ENCODE measurements at places on chromosomes 1 and 21. TPM values are rescaled to one million over a fixed set of nuclear protein-coding genes. Genes with fewer than 3 reads are reported as not detected.

DNA sequence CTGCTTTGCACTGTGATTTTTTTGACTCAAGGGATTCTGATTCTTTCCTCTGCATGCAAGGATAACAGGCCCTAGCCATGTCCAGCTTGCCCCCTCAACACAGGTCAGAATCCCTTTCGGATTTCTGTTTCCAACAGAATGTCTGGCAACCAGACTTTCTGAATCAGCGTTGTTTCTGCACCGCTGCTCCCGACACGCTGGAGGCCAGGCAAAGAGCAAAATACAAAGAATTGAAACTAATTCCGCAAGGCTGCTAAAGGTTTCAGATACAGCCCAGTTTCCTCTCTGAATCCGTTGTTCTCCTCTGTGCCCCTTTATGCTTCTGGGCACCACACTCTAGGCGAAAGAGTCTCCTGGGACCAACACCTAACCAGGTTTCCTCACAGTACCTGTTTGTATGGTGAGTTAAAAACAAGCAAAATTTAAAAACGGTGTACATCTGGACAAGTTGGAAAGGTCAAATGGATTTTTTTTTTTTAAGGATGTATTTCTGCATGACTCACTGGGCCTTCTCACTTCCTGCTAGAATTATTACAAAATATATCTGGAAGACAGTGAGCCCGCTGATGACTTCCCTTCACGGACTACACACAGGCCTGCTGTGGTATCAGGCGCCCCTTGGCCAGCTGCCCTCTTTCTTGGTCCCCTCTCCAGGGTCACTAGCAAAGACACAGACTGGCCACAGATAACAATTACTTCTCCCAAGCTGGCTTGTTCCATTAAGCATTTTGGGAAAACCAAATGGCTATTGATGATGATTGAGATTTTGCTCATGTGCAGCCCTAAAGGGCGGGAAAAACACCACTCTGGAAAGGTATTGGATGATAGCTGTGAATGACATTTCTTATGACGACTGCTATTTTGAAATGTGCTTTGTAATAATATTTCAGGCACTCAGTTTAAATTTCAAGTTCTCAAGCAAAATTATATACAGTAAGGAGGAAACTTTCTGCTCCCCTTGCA, 118.3 kb downstream of the TGFB2 start:
- H3K4me1 ChIP-seq: peaks cover 78% of the 10 kb centered on the region
- H3K4me3 ChIP-seq: no peak overlapping the region
- no peaks in the 10 kb centered on the region for H3K27me3 ChIP-seq
- H3K27ac ChIP-seq: peak overlapping the region; percentile 92
- H3K36me3 ChIP-seq: no peaks in the 10 kb centered on the region

- H3K27me3 ChIP-seq: peaks cover 4% of the 10 kb centered on the region
- H3K4me3 ChIP-seq: no peak overlapping the region
Measured at GRCh38 chr1:228161362-228161761, 4.2 kb upstream of the IBA57 start.

TRABD2B gene
- polyA plus RNA-seq: 0.46 TPM

GRCh38 chr1:179767996-179768395, 24.9 kb downstream of the FAM163A start:
- no peak for DNase-seq
- no peak overlapping the region for H3K27ac ChIP-seq
- no peak overlapping the region for H3K4me3 ChIP-seq
- no peaks in the 10 kb centered on the region for H3K4me1 ChIP-seq
- H3K27me3 ChIP-seq: no peaks in the 10 kb centered on the region

VWA5B1 gene
- polyA plus RNA-seq: 0.11 TPM

DNA sequence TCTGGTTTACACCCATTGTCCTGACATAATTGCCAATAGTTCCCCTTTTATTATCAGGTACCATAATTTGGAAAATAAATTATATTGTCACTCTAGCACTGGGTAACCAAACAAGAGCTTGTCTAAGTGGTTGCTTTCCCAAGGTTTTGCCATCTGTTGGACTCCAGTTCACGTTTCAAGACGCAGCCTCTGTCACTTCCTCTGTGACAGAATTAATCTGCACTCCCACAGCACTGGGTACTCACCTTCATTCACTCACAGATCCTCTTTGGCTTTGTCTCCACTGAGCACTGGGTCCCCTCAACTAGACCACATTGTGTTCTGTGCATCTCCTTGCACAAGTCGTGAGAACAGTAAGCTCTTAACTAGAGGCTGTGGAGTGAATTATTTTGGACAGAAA, 123.6 kb upstream of the JUN start:
- H3K27me3 ChIP-seq: no peaks in the 10 kb centered on the region
- no peak overlapping the region for H3K27ac ChIP-seq
- no peaks in the 10 kb centered on the region for H3K36me3 ChIP-seq
- H3K4me1 ChIP-seq: peaks cover 14% of the 10 kb centered on the region
- H3K4me3 ChIP-seq: no peak overlapping the region
- no peak for DNase-seq

GRCh38 chr1:25692560-25692959, 76.0 kb downstream of the MAN1C1 start:
- H3K4me3 ChIP-seq: no peak overlapping the region
- H3K4me1 ChIP-seq: peaks cover 62% of the 10 kb centered on the region
- H3K27ac ChIP-seq: no peak overlapping the region
- no peak for DNase-seq

DNA sequence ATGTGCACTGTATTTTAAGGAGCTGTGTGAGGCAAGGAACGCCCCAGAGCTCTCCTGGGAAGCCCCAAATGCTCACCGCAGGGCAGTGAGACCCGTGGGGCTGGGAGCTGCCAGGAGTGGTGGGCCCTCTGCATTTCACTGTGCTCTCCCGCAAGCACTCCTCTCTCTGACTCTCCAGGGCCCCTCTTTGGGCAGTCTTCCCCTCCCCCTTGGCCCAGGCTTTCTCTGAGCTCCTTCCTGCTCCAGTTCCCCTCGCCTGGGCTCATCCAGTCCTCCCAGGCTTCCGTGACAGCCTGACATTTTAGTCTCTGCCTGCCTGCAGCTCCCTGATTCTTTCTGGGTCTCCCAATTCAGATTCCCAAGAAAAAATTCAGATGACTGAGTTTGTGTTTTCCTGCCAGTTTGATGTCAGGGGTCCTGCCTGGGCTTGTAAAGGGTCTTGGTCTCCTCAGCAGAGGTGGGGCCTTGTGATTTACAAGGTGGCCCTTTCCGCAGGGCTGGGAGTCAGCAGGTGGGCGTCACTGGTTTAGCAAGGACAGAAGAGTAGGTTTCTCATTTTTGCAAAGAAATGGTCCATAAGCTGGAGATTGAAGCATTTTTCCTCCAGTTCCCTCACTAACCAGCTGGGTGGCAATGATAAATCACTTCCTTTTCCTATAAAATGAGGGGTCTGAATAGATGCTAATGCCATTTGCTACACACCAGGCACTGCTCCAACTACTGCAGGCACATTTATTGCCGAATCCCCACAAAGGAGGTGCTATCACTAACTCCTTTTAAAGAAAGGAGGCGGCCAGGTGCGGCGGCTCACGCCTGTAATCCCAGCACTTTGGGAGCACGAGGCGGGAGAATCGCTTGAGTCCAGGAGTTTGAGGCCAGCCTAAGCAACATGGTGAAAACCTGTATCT, 1.9 kb upstream of the CA6 start:
- no peak overlapping the region for H3K4me3 ChIP-seq
- no peak for DNase-seq
- peaks cover 6% of the 10 kb centered on the region for H3K4me1 ChIP-seq

ATF3 gene
- 17.8 TPM for polyA plus RNA-seq

PLPPR4 gene
- 0.11 TPM for polyA plus RNA-seq

- DNase-seq: no peak
- no peaks in the 10 kb centered on the region for H3K36me3 ChIP-seq
- H3K4me3 ChIP-seq: no peak overlapping the region
Measured at GRCh38 chr1:99240621-99241020, 23.7 kb upstream of the PLPPR4 start.

GRCh38 chr21:33058527-33058926, 11.4 kb upstream of the OLIG1 start:
- H3K4me1 ChIP-seq: no peaks in the 10 kb centered on the region
- H3K36me3 ChIP-seq: no peaks in the 10 kb centered on the region
- no peak overlapping the region for H3K27ac ChIP-seq
- DNase-seq: peak; percentile 76
- H3K4me3 ChIP-seq: no peak overlapping the region
- peaks cover 13% of the 10 kb centered on the region for H3K27me3 ChIP-seq

- no peak overlapping the region for H3K4me3 ChIP-seq
- H3K27me3 ChIP-seq: no peaks in the 10 kb centered on the region
Measured at GRCh38 chr1:201212056-201212455, 21.4 kb downstream of the IGFN1 start.

GRCh38 chr1:165883056-165883455, 55.6 kb downstream of the UCK2 start:
- no peaks in the 10 kb centered on the region for H3K27me3 ChIP-seq
- no peak for DNase-seq
- no peak overlapping the region for H3K27ac ChIP-seq
- H3K4me3 ChIP-seq: no peak overlapping the region
- no peaks in the 10 kb centered on the region for H3K36me3 ChIP-seq

DNA sequence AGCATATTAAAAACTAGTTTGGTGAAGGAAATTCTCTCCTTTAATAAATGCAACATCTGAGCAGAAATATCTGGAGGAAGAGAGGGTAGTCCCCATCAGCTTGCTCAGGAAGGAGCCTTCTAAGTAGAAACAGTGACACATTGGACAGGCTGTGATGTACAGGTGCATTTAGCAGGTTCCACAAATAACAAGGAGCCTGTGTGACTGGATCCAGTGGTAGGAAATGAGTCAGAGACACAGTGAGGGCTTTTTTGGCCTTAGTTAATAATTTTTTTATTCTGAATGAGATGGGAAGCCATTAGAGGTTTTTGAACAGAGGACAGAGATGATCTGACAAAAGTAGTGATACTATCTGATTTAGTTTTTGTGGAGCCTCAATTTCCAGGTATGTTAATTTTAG, 738.9 kb upstream of the PTBP2 start:
- no peak for DNase-seq
- H3K27me3 ChIP-seq: no peaks in the 10 kb centered on the region
- H3K4me1 ChIP-seq: no peaks in the 10 kb centered on the region
- H3K36me3 ChIP-seq: no peaks in the 10 kb centered on the region
- no peak overlapping the region for H3K4me3 ChIP-seq

- no peaks in the 10 kb centered on the region for H3K27me3 ChIP-seq
- DNase-seq: no peak
- no peaks in the 10 kb centered on the region for H3K4me1 ChIP-seq
- no peak overlapping the region for H3K4me3 ChIP-seq
- H3K27ac ChIP-seq: no peak overlapping the region
- no peaks in the 10 kb centered on the region for H3K36me3 ChIP-seq
Measured at GRCh38 chr1:198788561-198789064, 149.8 kb downstream of the PTPRC start.

Data from heart left ventricle (tissue), 16 donors.